ENCODE measurements at places on chromosomes 6 and 20.

DNA sequence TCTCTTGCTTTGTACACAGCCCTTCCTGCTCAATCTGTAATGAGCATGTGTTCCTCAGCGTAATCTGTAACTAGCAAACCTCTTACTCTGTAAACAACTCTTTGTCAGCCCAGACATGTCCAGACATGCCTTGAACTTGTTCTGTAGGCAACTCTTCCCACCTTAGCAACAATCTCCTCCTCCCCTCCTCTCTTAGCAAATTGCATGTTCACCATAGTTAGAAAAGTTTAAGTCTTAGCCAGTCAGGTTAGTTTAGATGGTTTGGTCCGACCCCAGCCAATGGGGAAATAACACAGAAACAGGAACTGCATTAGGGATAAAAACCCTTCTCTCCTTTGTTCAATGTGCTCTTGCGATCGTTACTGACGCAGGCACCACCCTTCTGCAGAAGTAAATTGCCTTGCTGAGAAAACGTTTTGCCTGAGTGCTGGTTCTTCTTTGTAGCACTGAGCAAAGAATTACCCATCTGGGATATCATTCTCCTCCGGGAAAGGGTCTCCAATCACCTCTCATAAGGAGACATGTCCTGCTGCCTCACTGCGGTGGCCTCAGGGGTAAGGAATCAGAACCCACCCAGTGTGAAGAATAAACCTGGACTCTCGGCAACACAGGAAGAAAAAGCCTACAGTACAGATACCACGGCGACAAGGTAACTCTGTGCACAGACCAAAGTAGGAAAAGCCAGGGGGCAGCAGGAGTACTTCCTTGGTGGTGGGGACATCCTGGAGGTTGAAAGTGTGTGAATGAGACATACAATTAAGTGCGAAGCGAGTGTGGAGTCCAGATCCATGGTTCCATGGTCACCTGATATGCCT is 26.2 kb downstream of the PLN start:
- DNase-seq = peak; percentile 7

GRCh38 chr6:16199804-16200203 is 38.6 kb upstream of the GMPR start:
- no peak for DNase-seq

DNA sequence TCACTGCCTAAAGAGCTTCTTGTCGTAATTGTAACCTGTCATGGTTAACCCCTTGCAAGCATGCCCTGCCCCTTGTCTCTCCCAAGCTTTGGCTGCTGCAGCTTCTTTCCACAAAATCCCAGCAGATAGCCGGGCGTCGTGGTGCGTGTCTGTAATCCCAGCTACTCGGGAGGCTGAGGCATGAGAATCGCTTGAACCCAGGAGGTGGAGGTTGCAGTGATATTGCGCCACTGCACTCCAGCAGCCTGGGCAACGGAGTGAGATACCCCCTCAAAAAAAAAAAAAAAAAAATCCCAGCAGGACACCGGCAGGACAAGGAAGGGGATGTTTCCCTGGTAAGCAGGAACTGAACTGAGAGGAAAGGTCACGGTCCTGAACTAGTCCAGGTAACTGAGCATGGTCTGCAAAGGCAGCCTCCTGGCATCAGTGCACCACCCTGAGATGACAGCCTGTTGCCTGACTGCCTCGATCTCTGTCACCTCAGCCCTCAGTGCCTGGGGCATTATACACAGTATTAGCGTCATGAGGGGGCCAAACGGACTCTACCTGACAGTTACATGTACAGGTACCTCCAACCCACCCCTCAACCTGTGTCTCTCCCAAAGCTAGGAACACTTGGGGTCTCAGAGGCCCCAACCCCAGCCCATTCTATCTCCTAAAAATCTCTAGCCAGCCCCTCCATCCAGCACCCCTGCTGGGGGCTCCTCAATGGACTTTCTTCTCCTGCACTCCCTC is 1.8 kb downstream of the LZTS3 start:
- no peak for DNase-seq

- no peak for DNase-seq
These were observed 289.9 kb downstream of the BTBD9 start for GRCh38 chr6:38349795-38350194.

GRCh38 chr6:149867876-149868640 is 3.9 kb upstream of the LRP11 start:
- DNase-seq = no peak

GRCh38 chr20:3168079-3168828 is 5.1 kb downstream of the LZTS3 start:
- no peak for DNase-seq

DNA sequence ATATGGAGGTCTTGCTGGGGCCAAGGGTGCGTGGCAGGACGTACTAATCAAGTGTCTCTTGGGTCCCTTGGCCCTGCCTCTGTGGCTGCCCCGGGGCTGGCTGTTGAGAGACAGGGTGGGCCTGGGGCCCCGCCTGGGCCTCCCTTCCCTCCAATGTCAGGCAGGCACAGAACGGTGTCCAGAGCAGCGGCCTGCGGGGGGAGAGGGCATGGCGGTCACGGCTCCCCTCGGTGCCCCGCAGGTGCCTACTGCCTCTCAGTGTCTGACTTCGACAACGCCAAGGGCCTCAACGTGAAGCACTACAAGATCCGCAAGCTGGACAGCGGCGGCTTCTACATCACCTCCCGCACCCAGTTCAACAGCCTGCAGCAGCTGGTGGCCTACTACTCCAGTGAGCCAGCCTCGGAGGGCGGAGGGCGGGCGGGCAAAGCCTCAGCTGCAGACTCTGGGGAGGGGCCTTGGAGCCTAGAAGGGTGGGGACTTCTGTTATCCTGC is 50.0 kb downstream of the SRC start:
- peak; percentile 46 for DNase-seq

DNA sequence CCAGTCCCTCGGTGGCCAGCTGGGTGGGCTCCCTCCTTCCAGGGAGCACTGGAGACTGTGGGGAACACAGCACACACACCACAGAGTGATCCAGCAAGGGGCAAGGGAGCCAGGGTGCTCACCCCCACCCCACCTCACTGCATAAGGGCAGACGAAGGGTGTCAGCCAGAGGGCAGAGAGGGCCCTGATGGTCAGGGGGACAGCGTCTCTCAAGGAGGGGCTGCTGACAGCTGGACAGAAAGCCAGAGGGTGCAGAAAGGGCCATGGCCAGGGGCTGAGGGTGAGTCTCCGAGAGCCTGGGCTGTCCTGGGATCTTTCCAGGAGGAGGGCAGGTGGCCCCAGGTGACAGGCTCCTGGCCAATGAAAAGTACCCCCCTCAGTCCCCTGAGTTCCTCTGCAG is 73.4 kb upstream of the PMEPA1 start:
- no peak for DNase-seq

GRCh38 chr6:149723771-149724417 is 6.0 kb upstream of the LATS1 start:
- no peak for DNase-seq

DNA sequence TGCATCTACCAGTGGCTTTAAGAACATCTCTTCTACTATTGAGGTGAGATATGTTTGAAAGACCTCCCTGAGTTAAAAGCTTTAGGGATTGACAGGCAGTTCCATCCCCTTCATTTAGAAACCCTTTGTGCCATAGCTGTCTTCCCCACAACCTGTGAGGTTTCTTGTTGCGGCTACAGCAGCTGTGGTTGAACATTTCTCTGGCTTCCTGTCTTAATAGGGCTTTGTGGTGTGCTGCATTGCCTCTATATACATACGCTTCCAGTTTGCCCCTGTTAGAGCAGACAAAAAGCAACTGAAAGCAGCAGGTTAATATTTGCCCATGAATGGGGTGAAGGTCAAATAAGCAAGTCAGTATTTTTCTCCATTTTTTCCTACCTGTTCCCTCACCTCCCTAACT is 210.2 kb downstream of the TMEM200A start:
- no peak for DNase-seq

GRCh38 chr6:6026513-6027205 is 19.9 kb upstream of the NRN1 start:
- no peak for DNase-seq

DNA sequence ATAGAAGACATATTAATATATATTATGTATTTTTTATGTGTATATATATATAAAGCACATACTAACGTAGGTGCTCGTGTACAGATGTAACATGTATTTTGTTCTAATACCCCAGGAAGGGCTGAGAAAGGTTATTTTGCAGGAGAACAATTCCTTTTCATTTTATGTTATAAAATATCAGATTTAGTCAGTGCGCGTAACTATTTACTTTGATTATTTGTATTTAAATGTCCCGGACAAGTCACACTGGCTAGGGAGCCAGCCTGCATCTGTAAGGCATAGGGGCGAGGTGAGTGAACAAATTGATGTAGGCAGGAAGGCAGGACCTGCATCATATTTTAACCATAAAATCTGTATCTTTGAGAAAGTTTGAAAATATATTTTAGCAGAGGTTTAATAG is 74.1 kb downstream of the BMP7 start:
- DNase-seq = no peak

GRCh38 chr6:107106165-107106564 is 9.2 kb downstream of the BEND3 start:
- no peak for DNase-seq

GRCh38 chr20:50735813-50736212 is 4.4 kb downstream of the PARD6B start:
- no peak for DNase-seq

DNA sequence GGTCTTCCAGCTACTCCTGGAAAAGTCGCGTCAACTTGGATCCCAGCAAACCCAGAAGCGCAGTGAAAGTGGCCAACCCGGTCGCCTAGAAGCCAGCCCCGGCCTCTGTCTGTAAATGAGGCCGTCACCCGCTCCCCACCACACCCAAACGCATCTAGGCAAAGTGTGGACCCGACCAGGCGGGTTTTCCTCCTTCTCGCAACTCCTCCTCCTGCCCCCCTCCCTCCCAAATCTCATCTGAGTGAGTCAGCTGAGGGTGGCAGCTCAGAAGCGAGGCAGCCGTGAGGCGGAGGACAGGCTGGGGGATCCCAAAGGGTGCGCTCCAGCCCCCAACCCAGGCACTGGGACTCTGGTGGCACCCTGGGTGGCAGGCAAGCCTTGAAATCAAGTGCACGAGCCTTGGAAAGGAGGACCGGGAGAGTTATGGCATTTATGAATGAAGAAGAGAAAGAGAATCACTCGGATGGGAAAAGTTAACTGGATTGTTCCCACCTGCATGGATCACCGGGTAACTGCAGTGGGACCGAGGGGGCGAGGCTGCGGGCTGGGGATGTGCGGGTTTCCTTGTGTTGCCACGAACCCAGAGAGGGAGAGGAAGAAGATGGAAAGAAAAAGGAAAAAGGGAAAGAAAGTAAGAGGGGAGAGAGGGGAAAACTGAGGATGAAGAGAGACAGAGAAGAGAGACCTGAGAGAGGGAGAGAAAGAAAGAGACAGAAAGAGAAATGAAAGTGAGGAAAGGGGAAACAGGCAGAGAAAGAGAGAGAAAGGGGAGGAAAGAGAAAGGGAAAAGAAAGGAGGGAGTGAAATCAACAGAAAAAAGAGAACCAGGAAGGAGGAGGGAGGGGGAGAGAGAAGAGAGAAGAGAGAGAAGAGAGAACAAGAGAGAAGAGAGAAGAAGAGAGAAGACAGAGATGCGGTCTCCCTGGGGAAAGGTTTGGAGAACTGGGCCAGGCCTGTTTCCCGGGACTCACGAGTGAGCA is at the start of gene APCDD1L:
TSS of gene APCDD1L (minus strand) at position 167 of the 980 bp plus-strand sequence. CDS start 692 bp downstream, outside the sequence.
- DNase-seq = no peak

DNA sequence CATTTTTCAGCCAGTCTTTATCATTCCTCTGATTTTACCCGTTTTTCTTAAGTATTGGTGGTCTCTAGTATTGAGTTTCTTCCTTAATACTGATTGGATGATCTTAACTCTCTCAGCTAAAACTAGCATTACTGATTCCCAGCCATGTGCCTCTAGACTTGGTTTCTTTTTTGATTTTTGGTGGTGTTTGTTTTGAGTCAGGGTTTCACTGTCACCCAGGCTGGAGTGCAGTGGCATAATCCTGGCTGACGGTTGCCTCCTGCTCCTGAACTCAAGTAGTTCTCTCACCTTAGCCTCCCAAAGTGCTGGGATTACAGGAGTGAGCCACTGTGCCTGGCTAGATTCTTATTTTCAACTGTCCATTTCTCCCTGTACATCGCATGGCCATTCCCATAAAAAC is 24.9 kb downstream of the DPPA5 start:
- DNase-seq = no peak

DNA sequence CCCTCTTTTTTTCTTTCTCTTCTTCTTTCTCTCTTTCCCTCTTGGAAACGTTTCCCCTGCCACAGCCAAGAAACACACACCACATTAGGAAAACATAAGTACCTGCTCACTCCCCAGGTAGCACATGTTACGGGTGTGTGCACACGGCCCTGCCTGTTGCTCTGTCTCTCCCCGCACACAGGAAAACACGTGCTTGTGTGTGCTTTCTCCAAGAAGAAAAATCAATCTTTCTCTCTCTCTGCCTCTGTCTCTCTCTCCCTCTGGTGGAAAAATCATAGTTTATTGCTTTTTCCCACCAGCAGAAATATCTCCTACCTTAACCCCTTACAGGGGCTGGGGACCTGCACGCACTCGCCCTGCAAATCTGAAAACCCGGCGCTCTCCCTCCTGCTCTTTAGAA is 102.3 kb downstream of the EDN3 start:
- no peak for DNase-seq

DNA sequence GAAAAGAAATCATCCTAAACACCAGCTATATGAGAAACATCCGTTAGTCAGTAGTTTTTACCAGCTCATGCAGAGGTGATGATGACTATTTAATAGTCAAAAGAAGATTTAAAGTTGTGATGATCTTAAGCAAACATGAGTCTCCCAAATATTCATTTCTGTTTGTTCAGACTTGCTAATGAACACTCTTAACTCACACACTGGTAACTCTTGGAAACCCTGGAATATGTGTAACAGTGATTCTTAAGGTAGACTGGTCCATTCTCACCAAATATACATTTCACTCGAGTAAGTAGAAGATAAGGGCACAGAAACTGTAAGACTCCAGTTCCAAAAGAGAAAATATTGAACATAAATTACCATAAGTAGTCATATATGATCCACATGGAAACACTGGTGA is 29.1 kb downstream of the RSPO3 start:
- DNase-seq = no peak

DNA sequence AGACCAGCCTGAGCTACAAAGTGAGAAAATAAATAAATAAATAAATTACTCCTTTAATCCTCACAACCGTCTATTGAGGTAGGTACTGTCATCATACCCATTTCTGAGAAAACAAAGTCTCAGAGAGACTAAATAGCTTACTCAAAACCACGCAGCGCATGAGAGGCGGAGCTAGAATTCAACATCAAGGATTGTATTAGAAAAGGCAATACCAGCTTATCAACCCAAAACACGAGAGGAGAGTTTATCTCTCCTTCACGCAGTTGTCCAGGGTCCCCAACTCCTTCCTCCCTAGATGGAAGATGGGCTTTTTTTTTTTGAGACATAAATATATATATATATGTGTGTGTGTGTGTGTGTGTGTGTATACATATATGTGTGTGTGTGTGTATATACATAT is 12.2 kb downstream of the HNF4A start:
- no peak for DNase-seq

DNA sequence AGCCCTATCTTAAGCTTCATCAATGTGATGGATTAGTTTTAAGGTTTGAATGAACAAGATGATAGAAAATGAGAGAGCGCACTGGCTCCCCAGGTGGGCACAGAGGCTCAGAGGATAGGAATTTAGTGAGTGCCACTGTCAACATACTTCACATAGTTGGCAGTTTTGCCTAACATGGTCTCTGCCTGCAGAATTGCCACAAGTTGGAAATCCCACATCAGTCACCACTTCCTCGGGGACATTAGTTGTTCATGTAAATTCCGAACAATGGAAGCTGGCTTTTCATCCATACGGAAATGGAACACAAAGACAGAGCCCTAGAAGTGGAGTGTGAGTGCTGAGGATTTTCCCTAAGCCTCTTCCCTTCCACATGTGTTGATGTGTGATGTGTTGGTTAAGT is 123.9 kb upstream of the PHACTR1 start:
- no peak for DNase-seq

GRCh38 chr6:12250383-12250770 is 39.8 kb upstream of the EDN1 start:
- DNase-seq = no peak

Measured in DMS79 (cell line).